ENCODE measurements at places on chromosomes 4 and X.

DNA sequence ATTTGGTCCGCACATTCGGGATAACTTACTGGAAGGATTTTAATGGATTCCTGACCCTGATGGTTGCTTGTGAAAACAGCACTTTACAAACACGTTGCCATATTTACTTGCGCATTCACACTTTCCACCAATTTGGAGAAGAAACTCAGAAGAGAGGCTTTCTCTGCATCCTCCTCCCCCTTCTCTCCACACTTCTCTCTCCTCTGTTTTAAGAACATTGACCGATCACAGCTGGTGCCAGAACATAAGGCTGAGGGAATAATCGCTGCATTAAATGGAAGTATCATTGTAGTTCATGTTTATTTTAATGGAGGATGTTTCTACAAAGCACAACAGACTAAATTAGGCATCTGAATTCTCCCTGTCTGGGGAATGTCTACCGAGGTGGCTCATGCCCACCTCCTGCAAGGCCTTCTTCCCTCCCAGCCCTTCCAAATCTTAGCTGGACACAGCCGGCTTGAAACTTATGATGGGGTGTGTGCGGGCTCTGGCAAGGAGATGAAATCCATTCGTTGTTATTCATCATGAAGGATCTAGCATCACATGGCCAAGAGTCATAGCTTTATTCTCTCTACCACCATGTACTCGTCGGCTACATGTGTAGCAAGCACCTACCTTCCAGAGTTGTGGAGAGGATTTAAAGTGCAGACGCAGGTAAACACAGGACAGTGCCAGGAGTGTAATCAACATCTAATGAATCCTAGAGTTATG is 204.1 kb downstream of the LDB2 start:
- no peak for DNase-seq

DNA sequence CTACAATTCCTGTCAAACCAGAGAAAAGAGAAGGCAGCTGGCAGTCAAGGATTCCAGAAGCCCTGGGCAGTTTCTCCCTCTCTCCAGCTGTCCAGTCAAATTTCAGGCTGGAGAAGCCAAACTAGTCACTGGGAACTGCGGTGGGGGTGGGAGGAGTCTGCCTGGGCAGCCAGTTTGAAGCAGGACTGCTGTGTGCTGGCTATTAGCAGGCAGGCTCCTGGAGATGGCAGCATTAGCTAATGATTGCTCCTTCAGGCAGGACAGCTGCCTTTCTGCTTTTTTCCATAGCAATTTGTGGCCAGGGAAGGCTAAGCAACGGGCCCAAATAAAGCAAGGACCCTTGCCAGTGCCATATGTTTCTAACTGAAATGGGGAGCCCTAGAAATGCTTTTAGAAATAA is 44.7 kb upstream of the FGF13 start:
- DNase-seq, result no peak

GRCh38 chrX:115399306-115399705 is 109.8 kb downstream of the LUZP4 start:
- DNase-seq, result no peak

DNA sequence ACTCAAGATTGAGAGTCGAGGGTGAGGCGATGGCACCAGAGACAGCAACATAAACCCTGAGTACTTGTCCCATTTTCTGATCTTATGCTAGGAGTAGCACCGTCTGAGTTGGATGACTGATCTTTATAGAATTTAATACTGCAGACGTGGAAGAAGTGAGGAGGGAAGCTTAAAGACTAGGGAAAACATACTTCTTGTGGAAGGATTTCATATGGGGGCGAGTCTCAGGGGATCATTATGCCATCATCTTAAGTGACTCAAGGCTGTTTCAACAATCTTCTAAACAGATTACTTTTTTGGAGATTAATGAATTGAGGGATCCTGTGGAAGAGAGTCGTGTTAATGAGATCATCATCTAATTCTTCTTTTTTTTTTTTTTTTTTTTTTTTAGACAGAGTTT is 17.2 kb upstream of the FAT1 start:
- DNase-seq, result no peak

Data from T-helper 1 cell (primary cell).